ENCODE measurements at places on chromosomes 2 and 18. TPM values are rescaled to one million over a fixed set of nuclear protein-coding genes. Genes with fewer than 3 reads are reported as not detected.

GRCh38 chr2:111626865-111627163 is 257.2 kb downstream of the ANAPC1 start:
- H3K27me3 ChIP-seq, result no peaks in the 10 kb centered on the region
- H3K4me1 ChIP-seq, result peaks cover 12% of the 10 kb centered on the region
- no peak overlapping the region for H3K4me3 ChIP-seq
- no peak overlapping the region for H3K27ac ChIP-seq
- DNase-seq, result no peak

RAB3GAP1 gene
- polyA plus RNA-seq, result 28.2 TPM

DNA sequence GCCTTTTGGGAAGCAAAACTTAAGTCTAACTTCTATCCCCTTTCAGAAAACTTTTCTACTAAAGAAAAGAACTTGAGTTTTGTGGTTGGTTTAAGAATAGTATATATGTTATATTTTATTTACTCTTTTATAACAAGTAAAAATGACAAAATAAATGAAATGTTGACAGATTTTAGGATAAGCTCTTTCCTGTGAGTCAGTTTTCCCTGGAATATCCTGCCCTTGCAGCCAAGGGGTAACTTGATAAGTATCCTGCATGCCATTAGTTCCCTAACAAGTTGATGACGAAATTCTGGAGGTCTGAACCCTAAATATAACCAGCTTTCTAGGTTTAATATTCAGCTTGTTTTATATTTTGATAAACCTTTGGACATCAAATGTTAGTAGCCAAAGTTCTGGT is 7.3 kb upstream of the HTR2B start:
- H3K27ac ChIP-seq, result no peak overlapping the region
- no peaks in the 10 kb centered on the region for H3K36me3 ChIP-seq
- peaks cover 29% of the 10 kb centered on the region for H3K4me1 ChIP-seq

GRCh38 chr2:6787376-6787775 is 78.3 kb downstream of the CMPK2 start:
- no peak for DNase-seq
- no peak overlapping the region for H3K27ac ChIP-seq
- no peaks in the 10 kb centered on the region for H3K27me3 ChIP-seq
- no peaks in the 10 kb centered on the region for H3K4me1 ChIP-seq
- H3K4me3 ChIP-seq, result no peak overlapping the region

DNA sequence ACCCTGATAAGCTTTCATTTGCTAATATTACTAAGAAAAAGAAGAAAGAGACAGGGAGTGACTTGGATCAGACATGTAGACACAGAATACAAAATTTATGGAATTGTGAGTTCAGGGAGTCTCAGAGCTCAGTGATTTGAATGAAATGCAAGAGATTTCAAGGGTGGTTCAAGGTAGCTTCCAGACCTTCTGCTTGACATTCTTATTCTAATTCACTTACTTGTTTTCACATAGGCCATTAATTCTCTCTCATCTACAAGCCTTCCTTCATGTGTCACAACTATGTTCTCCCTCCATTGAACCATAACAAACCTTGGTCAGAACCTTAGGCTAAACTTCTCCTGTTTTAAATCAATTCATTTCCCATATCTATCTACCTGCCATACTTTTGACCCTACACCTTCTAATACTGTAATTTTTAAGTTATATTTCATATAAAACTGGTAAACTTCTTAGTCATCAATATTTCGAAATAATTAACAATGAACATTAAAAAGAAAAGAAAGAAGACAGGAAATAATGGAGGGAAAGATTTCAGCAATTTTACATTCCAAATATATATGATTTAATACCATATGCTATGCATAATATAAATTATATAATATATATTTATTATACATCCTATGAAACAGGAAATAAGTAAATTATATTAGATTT is 139.2 kb upstream of the PDE1A start:
- H3K4me1 ChIP-seq, result no peaks in the 10 kb centered on the region
- H3K36me3 ChIP-seq, result no peaks in the 10 kb centered on the region
- no peak overlapping the region for H3K4me3 ChIP-seq
- no peaks in the 10 kb centered on the region for H3K27me3 ChIP-seq
- no peak for DNase-seq
- H3K27ac ChIP-seq, result no peak overlapping the region

- no peak for DNase-seq
- H3K27me3 ChIP-seq, result no peaks in the 10 kb centered on the region
- H3K36me3 ChIP-seq, result no peaks in the 10 kb centered on the region
- no peak overlapping the region for H3K27ac ChIP-seq
- H3K4me3 ChIP-seq, result no peak overlapping the region
Observed at GRCh38 chr2:207039225-207039624, 99.9 kb downstream of the CPO start.

ITGB6 gene
- polyA plus RNA-seq, result 2.1 TPM

DNA sequence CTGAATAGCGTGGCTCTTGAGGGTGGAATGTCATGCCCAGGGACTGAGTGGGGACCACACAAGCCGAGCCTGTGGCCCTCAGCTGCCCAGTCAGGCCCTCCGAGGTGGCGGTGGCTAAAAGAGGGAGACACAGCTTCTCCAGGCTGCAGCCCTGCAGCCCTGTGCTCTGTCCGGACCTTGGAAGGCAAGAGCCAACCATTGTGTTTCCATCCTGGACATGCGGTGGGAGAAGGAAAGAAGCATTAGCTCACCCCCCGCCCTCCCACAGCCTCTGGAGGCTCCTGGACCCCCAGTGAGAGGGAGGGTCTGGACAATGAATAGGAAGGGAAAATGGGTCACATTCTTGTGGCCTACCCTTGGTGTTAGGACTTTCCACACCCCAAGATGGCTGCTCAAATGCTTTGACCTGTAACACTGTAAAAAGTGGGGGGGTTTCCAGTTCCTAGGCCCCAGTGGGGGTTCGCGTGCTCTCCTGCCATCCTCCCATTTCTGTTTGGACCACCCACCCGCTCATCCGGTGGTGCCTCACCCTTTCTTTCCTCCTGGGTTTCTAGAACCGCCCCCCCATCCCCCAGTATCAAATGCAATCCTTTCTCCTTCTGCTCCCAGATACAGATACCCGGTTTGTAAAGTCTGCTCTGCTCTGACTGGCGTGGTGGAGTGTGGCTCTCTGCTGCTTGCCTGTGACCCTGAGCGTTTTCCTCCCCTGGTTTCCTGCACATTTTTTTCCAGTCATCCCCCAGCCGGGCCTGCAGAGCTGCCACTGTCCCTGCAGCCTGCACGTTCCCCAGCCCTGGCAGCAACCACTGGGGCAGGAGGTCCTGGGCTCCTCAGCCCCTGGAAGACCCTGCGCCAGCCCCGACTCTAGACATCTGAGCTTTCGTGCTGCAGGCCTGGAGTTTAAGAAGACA is 36.3 kb upstream of the SMAD7 start:
- no peak for DNase-seq
- H3K4me1 ChIP-seq, result no peaks in the 10 kb centered on the region
- no peaks in the 10 kb centered on the region for H3K36me3 ChIP-seq
- no peak overlapping the region for H3K27ac ChIP-seq
- no peaks in the 10 kb centered on the region for H3K27me3 ChIP-seq
- H3K4me3 ChIP-seq, result no peak overlapping the region

DSC2 gene
- 0.18 TPM for polyA plus RNA-seq

ZC3H6 gene
- 1.2 TPM for polyA plus RNA-seq

DNA sequence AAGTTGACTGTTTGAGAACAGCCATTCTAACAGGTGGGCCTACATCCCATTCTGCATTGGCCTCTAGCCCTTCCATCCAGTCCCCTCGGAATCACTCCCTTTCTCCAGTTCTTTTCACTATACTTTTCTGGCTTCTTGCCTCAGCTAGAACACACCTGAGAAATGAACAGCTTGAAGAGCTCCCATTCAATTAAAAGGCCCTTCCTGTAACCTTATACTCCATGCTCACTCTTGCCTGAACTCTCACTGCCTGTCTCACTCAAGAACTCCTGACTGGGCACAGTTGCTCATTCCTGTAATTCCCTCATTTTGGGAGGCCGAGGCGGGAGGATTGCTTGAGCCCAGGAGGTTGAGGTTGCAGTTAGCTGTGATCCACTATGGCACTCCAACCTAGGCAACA is 23.6 kb downstream of the CHRNA1 start:
- no peak overlapping the region for H3K4me3 ChIP-seq
- H3K4me1 ChIP-seq, result no peaks in the 10 kb centered on the region
- H3K27ac ChIP-seq, result no peak overlapping the region
- no peaks in the 10 kb centered on the region for H3K27me3 ChIP-seq
- no peaks in the 10 kb centered on the region for H3K36me3 ChIP-seq
- DNase-seq, result no peak

DNA sequence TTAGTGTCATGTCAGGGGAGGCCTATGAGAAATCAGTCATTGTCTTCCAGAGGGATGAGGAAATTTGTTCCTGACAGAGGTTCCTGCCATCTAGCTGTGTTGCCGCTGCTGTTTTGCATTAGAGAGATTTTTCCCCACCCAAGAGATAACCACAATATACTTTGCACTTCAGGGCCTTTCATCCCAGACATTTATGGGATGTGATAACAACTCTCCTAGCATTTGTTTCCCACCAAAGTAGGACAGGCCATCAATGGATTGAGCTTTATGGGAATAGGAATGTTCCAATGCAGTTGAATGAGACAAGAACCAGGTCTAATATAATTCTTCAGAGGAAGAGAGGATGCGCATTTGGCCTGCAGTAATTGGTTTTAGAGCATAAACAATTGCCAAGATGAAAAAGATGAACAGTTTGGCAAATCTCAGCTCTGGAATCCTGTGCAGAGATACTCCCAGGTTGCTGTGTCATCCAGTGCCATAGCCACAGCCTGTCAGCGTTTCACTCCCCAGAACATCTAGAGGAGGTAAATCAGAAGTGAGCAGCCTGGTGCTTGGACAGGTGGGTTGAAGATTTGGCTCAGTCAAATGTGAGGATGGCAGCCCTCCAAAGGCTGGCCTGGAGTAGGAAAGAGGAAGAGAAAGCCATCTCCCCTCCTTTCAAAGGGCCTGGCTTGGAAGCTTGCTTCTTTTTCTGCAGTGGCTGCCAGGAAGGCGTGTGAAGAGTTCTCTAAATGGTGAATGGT is 93.7 kb upstream of the SETBP1 start:
- H3K4me3 ChIP-seq, result no peak overlapping the region
- H3K36me3 ChIP-seq, result no peaks in the 10 kb centered on the region
- no peaks in the 10 kb centered on the region for H3K4me1 ChIP-seq
- H3K27me3 ChIP-seq, result no peaks in the 10 kb centered on the region
- H3K27ac ChIP-seq, result no peak overlapping the region

- H3K4me1 ChIP-seq, result no peaks in the 10 kb centered on the region
- H3K27ac ChIP-seq, result no peak overlapping the region
- no peaks in the 10 kb centered on the region for H3K36me3 ChIP-seq
- H3K4me3 ChIP-seq, result no peak overlapping the region
Observed at GRCh38 chr2:52613064-52613463, 1154.5 kb upstream of the CHAC2 start.

INHA gene
- 0.18 TPM for polyA plus RNA-seq

IL36RN gene
- not detected for polyA plus RNA-seq

DNA sequence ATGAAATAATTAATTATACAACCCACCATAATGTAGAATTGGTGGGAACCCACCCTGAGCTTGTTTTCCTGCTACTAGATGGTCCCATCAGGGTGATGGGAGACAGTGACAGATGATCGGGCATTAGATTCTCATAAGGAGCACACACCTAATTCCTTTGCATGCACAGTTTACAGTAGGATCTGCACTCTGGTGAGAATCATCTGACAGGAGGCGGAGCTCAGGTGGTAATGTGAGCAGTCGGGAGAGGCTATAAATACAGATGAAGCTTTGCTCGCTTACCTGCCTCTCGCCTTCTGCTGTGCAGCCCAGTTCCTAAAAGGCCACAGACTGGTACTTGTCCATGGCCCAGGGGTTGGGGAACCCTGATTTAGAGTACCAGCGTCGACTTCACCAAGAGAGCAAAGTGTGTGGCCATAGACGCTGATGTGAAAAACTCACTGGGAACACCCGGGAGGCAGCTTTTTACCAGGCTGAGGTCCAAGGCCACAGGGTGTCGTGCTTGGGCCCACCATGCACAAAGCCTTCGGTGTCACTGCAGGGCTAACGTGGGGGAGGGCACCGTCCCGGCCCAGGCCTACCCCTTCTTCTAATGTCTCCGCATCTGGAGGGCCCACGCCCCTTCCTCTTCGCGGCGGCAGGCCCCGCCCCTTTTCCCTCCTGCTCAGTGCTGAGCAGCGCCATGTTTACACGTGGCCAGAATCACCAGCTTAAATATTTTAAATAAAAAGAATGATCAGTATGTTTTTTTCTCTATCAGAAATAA is 296.8 kb upstream of the HDAC4 start:
- DNase-seq, result no peak
- no peaks in the 10 kb centered on the region for H3K27me3 ChIP-seq
- H3K27ac ChIP-seq, result no peak overlapping the region
- no peaks in the 10 kb centered on the region for H3K36me3 ChIP-seq
- H3K4me3 ChIP-seq, result no peak overlapping the region

DNA sequence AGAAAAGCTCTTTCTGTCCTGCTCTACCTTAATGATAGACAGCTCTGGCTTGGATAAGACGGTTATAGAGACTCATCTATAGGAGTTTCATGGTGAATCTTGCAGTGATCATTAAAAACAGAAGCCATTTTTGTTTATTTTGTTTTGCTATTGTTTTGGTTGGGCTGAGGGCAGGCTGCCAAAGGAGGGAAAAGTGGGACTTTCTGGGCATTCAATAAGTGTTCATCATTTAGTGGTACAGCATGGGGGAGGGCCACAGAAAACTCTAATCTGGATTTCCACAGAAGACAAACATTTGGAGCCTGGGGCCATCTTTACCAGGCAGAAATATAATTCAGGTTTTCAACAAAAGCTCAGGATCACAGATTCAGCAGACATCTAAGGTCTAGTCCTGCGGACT is 62.4 kb upstream of the EFEMP1 start:
- no peak overlapping the region for H3K27ac ChIP-seq
- H3K4me1 ChIP-seq, result no peaks in the 10 kb centered on the region
- no peaks in the 10 kb centered on the region for H3K36me3 ChIP-seq
- DNase-seq, result no peak
- H3K4me3 ChIP-seq, result no peak overlapping the region

GRCh38 chr18:77071711-77072292 is 60.8 kb downstream of the MBP start:
- no peak for DNase-seq
- H3K36me3 ChIP-seq, result no peaks in the 10 kb centered on the region
- H3K27me3 ChIP-seq, result no peaks in the 10 kb centered on the region
- peak overlapping the region; percentile 54 for H3K27ac ChIP-seq
- no peak overlapping the region for H3K4me3 ChIP-seq

GRCh38 chr18:37362158-37362890 is 203.3 kb downstream of the CELF4 start:
- no peak overlapping the region for H3K27ac ChIP-seq
- H3K27me3 ChIP-seq, result no peaks in the 10 kb centered on the region
- H3K36me3 ChIP-seq, result no peaks in the 10 kb centered on the region
- H3K4me3 ChIP-seq, result no peak overlapping the region

UGT1A6 gene
- polyA plus RNA-seq, result not detected

- H3K4me3 ChIP-seq, result no peak overlapping the region
- no peak overlapping the region for H3K27ac ChIP-seq
- no peaks in the 10 kb centered on the region for H3K4me1 ChIP-seq
- H3K27me3 ChIP-seq, result no peaks in the 10 kb centered on the region
- no peaks in the 10 kb centered on the region for H3K36me3 ChIP-seq
- no peak for DNase-seq
Observed at GRCh38 chr2:124165698-124166097, 140.6 kb downstream of the CNTNAP5 start.

GRCh38 chr18:49519101-49519971 is 32.3 kb upstream of the C18orf32 start:
- H3K4me1 ChIP-seq, result no peaks in the 10 kb centered on the region
- no peaks in the 10 kb centered on the region for H3K27me3 ChIP-seq
- no peaks in the 10 kb centered on the region for H3K36me3 ChIP-seq

SMYD5 gene
- polyA plus RNA-seq, result 42.0 TPM

All from psoas muscle (tissue), 8 donors.